Astrocyte of the hippocampus (primary cell): ENCODE measurements at places on chromosomes 4 and X.
A peak's percentile ranks its signal among the peaks of the same experiment; 100 is the strongest.

DNA sequence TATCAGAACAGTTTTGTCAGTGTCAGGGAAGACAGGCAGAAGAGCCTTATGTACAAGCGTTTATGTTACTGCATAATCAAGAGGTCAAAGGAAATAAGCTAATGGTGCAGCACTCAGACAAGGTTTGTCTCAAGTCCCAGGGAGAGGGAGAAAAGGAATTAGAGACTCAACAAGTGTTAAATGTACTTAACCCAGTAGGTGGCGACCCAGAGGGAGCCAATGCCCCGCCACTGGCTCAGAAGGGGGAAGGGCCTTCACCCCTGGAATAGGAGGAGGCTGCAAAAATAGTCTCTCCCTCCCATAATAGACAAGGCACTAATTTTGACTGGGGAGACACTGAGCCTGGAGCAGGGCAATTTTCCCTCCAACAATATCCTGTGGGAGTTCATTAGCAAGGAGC is 14.1 kb upstream of the PAPSS1 start:
- DNase-seq = no peak

DNA sequence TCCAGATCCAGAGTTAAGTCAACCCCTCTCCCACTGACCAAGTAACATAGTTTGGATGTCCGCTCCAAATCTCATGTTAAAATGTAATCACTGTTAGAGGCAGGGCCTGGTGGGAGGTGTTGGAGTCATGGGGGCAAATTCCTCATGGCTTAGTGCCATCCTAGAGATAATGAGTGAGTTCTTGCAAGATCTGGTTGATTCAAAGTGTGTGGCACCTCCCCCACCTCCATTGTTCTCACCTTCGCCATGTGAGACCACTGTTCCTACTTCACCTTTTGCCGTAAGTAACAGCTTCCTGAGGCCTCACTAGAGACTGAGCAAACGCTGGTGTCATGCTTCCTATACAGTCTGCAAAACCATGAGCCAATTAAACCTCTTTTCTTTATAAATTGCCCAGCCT is 548.8 kb downstream of the INPP4B start:
- DNase-seq = no peak

DNA sequence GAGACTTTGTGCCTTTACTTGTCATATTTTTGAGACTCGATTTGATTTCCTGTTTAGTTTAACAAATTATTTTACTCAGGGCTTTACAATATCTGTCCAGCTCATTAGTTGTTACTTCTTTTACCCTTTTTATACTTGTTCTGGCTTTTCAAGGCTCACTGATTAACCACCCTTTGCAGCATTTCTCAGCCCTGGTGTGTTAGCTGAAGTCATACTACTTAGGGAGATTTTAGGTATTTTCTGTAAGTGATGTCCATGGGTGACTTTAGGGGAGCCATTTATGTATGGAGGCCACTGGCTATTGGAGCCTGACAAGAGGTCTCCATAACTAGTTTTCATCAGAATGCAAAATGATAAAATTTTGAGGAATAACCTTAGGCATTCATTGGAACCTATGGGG is 147.2 kb downstream of the RPA4 start:
- no peak for DNase-seq

DNA sequence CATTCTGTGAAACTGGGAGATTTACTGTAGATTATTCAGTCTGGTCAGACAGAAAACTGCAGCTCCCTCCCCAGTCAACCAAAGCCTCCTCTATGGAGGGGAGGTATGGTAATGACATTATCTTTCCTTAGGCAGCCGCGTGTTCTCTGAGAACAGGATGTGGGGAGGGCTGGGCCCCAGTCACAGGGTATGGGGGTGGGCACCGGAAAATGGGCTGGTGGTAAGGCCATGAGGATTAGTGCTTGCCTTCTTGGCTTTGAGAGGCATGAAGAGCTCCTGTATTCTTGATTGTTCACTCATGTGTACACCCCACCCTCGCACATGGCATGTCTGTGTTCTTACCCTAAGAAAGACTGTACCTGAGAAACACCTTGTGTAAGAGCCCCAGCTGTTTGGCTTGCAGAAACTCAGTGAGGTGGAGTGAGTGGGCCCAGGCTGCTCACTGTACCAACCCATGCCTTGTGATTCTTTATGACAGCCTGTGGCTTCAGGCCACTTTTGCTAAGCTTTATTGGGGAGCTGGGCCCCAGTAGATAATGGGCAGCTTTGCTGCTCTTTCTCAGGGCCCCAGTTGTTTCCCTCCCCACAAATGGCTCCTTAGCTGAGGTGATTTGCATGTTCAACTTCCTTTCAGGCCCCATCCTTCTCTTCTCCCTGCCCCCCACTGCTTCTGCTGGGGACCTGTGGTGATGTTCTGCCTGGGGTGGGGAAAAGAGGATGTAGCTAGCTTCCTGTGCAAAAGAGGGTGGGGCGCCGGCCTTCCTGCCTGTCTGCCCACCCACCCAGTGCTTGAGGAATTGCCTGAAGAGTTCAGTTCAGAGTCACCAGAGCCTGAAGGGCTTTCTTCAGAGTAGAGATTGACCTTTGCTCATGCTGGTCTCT is 30.7 kb downstream of the MSN start:
- DNase-seq = peak; percentile 31

DNA sequence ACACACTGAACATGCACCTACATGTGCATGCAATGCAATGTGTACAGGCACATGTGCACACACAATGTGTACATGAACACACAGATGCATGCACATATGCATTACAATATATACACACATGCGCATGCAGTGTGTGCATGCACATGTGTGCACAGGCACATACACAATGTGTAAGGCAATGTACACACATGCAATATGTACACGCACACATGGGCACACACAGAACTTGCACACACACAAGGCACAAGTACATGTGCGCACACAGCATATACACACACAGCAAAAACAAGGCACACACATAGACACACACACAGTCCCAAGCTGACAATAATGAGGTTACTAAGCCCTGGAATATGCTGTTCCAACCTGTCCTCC is 76.3 kb downstream of the EVC2 start:
- no peak for DNase-seq

DNA sequence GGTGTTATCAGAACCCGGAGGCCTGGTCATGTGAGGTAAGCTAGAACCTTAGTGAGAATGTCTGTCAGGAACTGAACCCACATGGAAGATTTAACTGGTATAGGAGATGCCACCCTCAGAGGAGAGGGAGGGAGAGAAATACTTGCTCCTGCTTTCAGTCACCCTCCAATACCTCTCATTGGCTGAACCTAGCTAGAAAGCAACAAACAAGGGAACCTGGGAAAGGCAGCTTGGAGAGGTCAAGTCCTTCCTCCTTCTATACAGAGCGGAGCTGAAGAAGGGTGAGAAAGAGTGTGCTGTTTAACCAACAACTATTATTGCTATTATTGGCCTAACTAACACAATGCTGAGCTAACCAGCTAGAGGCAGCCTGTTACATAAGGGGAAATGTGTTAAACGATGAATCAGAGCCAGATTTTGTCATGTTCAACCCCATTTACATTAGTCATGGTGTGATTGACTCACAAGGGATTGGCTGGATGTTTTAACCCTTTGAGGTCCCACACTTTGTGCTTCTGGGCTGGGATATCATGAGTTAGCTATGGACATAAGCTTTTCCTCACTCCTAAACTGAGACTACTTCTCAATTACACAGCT is 96.5 kb upstream of the ESX1 start:
- DNase-seq = peak; percentile 60

DNA sequence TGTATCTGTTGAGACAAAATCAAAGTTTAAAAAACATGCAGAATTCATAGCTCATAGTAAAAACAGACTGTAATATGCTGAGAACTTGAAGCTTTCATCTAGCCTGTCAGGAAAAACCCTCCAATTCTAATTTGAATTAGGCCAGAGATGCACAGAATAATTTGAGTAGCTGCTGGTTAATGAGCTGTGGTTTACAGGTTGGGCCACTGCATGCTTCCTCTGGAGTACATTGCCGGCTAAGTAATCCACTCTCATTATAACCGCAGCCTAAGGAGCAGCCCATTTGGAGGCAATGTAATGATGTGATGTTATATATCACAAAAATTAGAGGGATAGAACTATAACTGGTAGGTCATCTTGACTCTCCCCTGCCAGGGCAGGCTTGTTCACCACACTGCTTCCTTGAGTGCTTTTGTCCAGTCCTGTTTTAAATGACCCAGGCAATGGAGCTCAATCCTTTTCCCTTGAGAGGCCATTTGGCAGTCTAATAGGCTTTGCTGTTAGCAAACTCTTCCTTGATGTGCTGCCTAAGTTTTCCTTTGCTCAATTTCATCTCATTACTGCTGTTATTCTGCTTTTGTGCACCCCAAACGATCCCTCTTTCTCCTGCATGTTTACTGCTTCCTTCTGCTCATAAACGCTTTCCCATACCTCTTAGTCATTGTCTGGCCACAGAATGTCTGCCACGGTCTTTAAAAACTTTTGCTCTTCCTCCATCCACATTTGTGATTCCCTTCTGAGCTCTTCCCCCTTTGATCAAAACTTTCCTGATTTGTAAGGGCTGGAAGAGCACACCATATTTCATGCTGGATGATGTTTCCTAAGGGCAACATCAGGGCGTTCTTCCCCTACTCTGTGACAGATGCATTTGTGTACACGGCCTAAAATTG is 230.9 kb downstream of the C4orf33 start:
- no peak for DNase-seq

DNA sequence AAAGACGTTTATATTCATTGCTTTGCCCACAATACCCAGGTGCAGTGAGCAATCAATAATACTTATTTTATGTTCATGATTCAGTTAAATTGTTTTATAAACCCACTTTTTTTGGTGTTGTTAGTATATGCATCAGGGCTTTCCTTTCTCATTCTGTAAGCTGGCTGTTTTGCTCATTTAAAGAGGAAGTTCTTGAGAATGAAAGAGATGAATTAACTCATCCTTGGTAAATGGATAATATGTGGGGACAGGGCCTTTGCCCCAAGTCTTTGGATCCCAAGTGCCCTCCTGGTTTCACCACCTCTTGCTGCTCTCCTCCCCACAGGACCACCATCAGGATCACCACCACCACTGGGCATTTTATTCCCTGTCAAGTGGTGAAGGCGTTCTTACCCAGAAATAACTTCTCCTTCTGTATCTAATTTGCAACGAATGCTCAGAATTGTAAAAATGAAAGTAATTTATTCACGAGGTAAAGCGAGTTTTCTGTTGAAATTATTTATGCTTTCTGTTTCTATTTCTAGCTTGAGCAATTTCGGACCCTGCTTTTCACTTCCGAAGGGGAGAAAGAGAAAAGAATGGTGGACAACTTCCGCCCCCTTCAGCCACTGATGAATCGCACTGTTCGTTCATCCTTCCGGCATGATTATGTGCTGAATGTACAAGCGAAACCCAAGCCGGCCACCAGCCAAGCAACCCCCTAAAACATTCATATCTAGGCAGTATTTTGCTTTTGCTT is 8.2 kb upstream of the ZRSR2 start:
- DNase-seq = no peak

DNA sequence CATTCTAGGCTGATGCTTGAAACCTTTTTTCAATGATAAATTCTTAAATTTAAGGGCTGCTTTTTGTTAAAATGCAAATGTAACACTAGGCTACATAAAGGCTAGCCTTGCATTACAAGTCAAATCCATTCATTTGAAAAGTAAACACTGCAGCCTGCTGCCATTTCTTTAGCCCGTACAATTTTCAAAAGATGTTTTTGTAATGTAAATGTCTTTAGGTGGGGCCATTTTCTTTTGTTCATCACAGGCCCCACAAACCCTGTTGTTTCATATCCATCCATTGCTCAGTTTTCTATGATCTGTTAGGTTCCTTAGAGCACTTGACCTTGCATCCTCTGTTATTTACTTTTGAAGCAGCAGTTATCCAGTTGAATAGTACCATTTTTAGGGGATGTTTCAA is 296.2 kb upstream of the AMOT start:
- DNase-seq = no peak

- no peak for DNase-seq
Observed at GRCh38 chr4:6658209-6658595, 17.7 kb downstream of the MRFAP1 start.

DNA sequence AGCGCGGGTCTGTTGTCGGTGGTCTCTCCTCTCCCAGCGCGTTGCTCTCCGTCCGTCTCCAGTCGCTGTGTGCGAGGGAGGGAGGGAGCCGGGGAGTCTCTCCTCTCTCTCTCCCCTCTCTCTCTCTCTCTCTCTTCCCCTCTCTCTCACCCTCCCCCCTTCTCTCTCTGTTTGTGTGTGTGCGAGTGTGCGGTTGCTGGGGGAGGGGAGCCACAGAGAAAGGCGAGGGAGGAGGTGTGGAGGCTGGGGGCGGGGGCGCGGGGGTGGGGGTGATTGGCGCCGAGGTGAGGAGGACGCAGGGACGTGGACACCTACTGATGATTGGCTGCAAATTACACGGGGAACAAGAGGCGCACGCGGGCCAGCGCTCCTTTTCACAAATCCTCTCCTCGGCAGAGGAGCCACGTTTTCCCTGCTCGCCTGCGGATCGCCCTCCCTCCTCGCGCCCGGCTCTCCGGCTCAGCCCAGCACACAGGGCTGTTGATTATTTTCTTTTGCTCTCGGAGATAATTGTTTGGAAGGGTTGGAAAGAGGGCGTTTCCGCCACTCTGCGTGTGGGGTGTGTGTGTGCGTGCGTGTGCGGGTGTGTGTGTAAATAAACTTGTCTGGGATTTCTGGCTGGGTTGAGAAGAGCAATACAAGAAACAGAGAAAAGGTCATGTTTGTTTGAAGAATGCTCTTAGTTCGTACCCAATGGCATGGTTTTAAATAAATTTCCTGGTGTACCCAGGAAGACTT is at the start of gene CXXC4:
CXXC4 (minus strand) TSS at position 73 of the 738 bp plus-strand sequence. CDS start 3,092 bp downstream, outside the sequence.
- peak; percentile 78 for DNase-seq

DNA sequence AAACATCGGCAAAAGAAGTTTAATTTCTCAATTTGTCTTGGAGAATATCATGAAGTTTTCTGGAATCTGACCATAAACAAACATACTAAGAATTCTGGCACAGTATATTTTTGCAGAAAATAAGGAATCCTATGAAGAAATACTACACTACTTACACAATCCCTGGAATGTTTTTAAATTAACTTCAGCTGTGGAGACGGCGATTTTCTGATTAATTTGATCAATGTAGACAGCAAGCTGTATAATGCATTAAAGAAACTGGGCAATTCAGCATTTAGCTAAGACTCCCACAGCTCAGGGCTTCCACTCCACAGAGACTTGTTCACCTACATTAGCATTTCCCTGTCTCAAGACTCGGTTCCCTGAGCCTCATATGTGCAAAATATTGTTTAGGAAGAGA is 12.2 kb downstream of the EGFL6 start:
- no peak for DNase-seq
